ENCODE measurements at places on chromosomes 11 and 22.

DNA sequence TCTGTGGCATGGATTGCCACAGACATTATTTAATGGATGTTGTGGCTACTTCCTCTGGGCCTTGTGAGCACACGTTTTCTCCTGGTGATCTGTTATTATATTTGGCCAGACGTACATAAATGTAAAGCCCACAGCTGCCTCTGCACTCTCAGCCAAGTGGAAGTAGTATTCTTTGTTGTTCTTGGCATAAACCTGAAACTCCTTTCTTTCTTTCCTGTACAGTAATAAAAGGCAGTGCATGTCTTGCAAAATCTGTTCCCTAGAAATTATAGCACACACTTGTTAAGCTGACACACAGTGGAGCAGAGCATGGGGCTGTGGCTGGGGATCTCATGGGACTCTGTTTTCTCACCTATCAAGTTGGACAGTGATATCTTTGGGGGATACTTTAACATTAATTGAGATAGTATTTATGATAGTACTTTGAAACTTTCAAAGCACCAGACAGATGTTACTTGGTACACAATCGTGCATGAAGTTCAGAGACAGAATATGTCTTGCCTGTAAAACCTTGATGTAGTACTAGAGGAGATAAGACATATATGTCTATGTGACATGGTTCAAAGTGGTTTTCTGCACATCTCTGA lies 20.9 kb downstream of the PANX1 start:
- no peak for DNase-seq

DNA sequence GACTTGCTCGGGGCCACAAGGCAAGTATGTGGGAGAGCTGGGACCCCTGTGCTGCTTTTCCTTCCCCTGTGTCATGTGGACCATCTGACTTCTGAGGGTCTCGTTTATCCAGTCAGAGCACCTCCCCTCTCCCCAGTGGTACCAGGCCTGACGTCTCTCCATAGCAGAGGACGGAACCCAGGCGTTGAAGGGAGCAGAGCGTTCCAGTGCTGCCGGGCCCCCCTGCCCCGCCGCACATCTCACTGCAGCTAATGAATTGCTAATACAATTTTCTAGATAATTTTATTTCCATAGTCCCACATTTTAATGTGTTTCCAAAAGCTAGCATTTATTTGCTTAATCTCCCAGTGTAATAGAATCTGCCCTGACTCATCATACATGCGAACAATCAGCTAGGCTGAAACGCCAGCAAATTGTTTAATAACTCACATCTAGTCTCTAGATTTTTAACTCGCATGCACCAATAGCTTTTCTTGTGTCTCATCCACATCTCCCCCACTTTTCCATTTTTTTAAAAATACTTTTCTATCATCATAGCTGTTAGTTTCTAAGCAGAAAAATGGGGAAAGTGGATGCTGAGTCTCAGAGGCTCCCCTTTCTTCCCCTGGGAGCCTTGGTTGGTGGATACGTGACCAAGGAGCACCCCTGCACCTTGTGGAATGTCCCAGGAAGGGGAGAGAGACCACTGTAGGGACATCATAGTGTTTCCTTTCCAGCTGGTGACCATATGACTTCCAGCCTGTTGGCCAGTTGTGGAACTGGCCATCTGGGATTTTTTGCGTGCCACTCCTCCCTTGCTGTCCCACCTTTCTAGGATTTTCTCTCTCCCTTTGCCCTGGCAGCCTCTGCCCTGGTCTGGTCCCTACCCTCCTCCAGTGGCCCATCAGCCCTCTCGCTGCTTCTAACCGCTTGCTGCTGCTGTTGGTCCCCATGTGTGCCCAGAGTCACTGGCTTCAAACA lies 58.6 kb upstream of the NNMT start:
- DNase-seq, result no peak

DNA sequence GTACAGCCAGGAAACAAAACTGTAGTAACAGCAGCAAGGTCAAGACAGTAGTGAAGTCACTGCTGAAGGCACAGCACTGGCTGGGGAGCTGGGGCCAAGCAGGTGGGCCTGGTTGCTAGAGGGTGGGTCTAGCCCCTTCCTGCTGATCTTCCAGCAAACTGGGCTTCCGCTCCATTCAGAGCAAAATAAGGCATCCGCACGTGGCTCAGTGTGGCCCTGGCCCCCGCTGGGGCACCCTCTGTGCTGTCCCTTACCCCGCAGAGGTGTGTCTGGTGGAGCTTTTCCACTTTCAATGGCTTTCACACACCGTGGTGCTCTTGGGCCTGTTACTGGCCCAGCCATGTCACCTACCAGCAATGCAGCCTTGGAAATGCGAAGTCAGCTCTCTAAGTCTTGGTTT lies 162.4 kb upstream of the B3GAT1 start:
- DNase-seq, result no peak

DNA sequence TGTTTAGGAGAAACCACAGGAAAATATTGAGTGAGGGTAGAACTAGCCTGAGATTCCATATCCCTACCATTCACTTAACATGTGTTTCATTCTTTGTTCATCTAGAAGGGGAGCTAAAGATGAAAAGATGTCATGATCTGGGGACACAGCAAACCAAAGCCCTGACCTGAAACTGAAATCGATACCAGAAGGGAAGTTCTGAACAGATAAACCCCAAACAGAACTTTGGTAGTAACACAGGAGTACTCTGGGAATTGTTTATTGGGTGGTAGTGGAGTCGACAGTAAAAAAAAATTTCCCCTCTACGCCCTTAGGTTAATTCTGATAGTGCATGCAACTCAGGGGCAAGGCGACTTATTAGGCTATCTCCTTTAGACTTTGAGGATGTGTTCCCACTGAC lies 27.2 kb downstream of the OR2AT4 start:
- no peak for DNase-seq

- DNase-seq, result no peak
These were observed 16.1 kb upstream of the MYRF start for GRCh38 chr11:61736310-61736709.
